Suppressor macrophage (primary cell): ENCODE measurements at places on chromosomes 5 and 9.
A peak's percentile ranks its signal among the peaks of the same experiment; 100 is the strongest.

DNA sequence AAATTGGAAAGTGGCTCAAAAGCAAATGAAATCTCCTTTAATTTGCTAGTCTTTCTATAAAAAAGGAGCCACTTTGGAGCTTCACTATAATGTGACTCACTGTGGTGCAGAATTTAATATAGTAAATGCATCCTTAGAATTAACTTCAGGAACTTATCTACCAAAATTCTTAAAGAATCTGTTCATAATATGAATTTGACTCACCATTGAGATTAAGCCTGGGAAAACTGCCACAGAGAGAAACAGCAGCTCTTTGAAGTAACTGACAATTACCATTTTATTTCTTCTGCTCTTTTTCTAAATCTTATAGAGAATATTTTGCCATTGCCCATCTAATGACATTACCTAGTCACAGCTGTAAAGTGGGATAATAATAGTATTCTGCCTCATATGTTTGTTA lies 211.9 kb upstream of the CDH6 start:
- DNase-seq: no peak

DNA sequence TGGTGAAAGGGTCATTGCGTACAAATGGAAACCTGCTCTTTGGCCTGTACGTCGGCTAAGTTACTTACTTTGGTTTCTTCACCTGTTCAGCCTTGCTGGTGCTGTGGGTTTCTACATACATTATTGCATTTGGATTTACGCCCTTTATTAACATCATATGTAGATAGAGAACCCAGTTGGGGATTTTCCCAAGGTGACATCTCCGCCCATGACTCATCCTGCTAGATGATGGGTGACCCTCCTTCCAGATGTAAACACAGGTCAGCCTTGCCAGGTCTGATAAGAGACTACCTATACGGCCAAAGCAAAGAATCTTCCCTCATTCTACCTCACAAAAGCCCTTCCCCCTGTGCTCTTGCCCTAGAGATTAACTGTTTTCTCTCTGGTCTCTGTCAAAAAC lies 360.9 kb downstream of the KDM4C start:
- no peak for DNase-seq

DNA sequence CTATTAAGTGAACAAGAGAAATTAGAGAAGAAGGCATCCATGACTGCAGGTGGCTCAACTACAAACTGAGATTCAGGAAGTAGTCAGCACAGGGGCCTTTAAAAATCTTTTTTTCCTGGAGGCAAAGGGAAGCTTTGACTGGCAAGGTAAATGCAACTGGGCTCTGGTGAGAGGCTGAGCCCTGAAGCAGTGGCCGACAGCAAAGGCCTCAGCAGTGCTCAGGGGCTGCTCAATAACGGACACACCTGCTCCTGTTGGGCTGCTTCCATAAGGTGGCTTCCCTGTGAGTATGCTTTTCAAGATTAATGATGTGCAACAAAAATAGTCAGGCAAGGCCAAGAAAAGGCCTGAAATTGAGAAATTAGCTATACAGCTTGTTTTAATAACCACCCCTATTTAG lies 134.2 kb upstream of the RGMB start:
- no peak for DNase-seq

- DNase-seq: no peak
These were observed 271.6 kb upstream of the NUDT12 start for GRCh38 chr5:103834216-103834615.

- DNase-seq: no peak
These were observed at the start of gene PCDHA11 for GRCh38 chr5:140868721-140869554. TSS of gene PCDHA11 (plus strand) at chr5:140868957. CDS start at chr5:140869104, 147 bp downstream.

- DNase-seq: peak; percentile 86
These were observed 897 bp downstream of the ROPN1L start for GRCh38 chr5:10442576-10442975.

- DNase-seq: no peak
These were observed 154.7 kb upstream of the ANKH start for GRCh38 chr5:15026011-15026893.

- DNase-seq: no peak
These were observed 73.8 kb downstream of the TRIO start for GRCh38 chr5:14216902-14217301.

GRCh38 chr5:59560553-59560952 lies 333.0 kb downstream of the PDE4D start:
- no peak for DNase-seq

DNA sequence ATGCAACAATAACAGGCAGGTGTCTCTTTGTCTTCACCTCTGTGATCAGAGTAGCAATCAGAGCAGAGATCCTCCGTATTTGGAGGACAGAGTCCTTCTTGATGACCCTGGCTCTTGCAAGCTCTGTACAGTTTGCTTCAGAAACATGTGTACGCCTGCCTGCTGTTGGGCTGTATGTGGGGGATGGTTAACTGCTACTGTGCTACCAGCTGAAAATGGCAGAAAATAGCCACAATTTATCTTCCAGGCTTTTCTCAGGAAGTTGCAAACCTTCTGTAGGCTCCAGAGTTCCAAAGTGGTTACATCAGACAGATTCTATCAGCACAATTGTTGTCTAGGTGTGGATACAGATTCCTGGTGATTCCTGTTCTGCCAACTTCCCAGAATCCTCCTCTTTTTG lies 35.5 kb downstream of the DDX46 start:
- DNase-seq: no peak

- no peak for DNase-seq
These were observed at the start of gene BICD2 for GRCh38 chr9:92764381-92764987. TSS of gene BICD2 (minus strand) at chr9:92764833. CDS start at chr9:92764744, 89 bp downstream.

- no peak for DNase-seq
These were observed 47.2 kb upstream of the LIFR start for GRCh38 chr5:38603691-38604090.

DNA sequence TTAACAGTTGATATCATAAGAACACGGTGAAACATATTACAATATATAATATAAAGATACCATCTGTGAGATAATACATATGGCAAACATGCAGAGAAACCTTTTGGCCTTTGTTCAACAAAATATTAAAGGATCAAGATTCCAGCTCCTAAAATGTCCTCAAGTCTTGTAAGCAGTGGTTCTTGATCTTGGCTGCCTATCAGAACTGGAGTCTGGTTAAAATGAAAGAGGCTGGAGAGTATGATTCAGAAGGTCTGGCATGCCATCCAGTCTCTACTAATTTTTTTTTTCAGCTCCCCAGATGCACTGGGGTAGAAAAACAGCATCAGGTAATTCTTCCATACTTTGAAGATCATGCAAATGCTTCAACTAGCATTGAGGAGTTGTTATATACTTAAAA lies 83.2 kb downstream of the TNC start:
- DNase-seq: no peak

DNA sequence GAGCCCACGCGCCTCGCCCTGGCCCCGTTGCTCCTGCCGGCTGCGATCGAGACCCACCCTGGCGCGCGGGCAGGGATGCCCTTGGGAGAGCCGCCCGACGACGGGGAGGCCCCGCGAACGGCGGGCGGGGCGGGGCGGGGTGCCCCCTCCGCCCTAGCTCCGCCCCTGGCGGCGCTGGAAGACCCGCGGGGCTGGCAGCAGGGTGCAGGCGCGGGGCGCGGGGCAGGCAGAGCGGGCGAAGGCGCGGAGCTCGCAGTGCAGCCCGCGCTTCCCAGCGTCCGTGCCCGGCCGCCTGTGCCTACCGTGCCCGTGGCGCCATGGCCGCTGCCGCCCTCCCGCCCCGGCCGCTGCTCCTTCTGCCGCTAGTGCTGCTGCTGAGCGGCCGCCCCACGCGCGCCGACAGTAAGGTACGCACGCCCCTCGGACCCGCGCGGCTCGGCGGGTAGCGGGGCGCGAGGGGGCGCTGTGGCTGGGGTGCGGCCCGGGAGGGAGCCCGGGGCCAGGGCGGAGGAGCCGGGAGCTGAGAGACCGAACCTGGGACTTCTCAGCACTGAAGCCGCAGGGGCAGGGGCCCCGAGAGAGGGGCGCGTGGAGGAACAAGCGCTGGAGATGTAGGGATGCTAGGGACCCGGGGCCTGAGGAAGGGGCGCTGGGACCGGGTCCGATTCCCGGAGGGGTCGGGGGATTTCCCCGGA lies at the start of gene OLFML2A:
Gene OLFML2A (plus strand): TSS at position 180 of the 695 bp plus-strand sequence. CDS start 138 bp downstream, at position 318.
- DNase-seq: peak; percentile 53

- no peak for DNase-seq
These were observed 31.4 kb downstream of the CFAP77 start for GRCh38 chr9:132441404-132441803.

GRCh38 chr9:99368341-99369326 lies 146.6 kb downstream of the SEC61B start:
- DNase-seq: peak; percentile 92
